ENCODE measurements at places on chromosomes 1 and 21.

- H3K4me3 ChIP-seq, result no peak overlapping the region
- no peaks in the 10 kb centered on the region for H3K27me3 ChIP-seq
- H3K27ac ChIP-seq, result no peak overlapping the region
- H3K4me1 ChIP-seq, result no peaks in the 10 kb centered on the region
Measured at GRCh38 chr21:41737651-41738324, 29.1 kb downstream of the RIPK4 start.

DNA sequence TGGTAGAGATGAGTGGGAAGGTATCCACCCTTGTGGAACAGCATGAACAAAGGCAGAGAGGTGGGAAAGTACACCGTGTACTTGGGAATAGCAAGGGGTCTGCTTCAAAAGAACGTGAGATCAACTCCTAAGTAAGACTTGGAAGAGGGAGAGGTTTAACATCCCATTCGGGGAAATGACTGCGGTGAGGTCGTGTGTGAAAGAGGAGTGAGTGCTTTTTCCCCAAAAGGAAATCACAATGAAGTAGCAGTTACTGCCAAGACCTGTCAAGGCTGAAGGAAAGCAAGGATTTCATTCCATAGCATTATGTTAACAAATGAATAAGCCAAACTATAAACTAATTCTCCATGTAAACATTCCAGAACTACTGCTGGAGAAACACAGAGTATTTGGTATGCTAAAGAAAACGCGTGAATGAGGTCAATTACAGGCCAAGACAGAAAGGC lies 20.0 kb upstream of the SYDE2 start:
- H3K4me1 ChIP-seq, result peaks cover 5% of the 10 kb centered on the region
- no peak overlapping the region for H3K27ac ChIP-seq
- no peak overlapping the region for H3K4me3 ChIP-seq

DNA sequence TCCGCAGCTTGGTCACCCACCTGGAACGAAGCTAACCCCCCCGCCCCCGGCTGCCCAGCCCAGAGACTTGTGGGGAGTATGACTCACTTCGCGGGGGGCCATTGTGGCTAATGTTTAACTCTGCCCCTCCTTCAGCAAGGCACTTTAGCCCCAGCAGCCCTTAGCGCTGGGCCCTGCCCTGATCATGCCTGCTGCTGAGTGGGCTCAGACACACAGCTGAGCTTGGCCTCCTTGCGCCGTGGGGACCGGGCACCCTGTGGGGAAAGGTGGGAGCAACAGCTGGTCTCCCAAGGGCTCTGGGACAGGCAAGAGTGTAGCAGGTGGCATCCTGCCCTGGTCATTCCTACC lies 6.3 kb upstream of the LAD1 start:
- DNase-seq, result peak; percentile 43
- H3K4me1 ChIP-seq, result no peaks in the 10 kb centered on the region
- no peaks in the 10 kb centered on the region for H3K36me3 ChIP-seq
- H3K27ac ChIP-seq, result no peak overlapping the region
- no peak overlapping the region for H3K4me3 ChIP-seq
- H3K27me3 ChIP-seq, result peaks cover 3% of the 10 kb centered on the region

DNA sequence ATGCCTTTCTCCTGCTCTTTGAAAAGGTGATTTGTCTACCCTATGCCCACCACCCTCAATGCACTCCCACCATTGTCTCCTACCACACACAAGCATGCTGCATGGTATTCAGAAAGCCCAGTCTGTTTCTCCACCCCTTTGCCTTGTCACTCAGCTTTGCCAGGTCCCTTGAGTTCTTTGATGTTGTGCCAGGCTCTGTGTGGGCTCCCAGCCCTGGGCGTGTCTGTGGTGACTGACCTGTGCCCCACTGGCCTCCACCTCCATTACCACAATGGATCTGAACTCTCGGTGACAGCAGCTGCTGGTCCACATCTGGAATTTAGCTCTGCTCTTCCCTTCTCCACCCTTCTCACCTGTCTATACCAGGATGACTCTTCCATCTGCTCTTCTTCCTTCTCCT lies 34.9 kb downstream of the ATP2B4 start:
- no peak for DNase-seq
- peaks cover 3% of the 10 kb centered on the region for H3K36me3 ChIP-seq
- peaks cover 16% of the 10 kb centered on the region for H3K4me1 ChIP-seq
- H3K27me3 ChIP-seq, result no peaks in the 10 kb centered on the region
